ENCODE measurements at places on chromosomes 4 and X.

- no peak for DNase-seq
These were observed 991.4 kb upstream of the PABPC4L start for GRCh38 chr4:135192751-135193535.

- DNase-seq: no peak
These were observed 20.2 kb downstream of the SYAP1 start for GRCh38 chrX:16739574-16739973.

DNA sequence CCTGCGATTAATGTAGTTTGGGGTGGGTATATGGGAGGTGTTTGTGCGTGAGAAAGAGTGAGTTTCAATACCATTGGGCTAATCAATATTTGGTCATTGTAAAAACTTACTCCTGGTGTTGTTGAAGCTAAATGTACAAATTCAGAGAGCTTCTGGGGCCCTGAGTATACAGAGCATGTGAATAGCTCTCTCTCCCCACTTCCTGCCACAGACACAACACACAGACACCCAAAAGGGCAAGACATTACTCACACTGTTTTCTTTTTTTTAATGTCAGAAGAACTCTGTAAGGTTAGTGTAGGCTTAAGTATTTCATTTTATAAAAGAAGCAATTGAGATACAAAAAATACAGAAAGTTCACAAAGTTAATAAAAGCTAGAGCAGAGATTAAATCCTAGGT is 151.3 kb upstream of the KCNIP4 start:
- DNase-seq: no peak

DNA sequence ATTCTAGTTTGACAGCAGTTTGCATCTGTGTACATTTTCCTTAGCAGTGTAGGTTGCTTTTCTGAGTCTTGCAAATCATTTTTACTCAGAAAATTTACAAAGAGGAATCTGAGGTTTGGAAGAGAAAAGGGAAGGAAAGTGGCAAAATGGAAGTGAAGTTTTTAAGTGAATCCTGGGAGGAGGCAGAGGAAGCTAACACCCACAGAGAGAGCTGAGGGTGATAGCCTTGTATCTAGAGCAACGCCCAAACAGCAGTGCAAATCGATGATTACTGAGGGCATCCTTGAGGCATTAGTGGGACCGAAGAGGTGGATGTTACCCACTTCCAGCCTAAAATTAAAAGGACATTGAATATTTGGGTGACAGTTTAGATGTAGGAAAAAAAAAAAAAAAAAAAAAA is 31.8 kb downstream of the KLF3 start:
- DNase-seq: no peak

GRCh38 chr4:7759216-7759615 is 180.4 kb downstream of the AFAP1 start:
- peak; percentile 47 for DNase-seq

GRCh38 chr4:141788169-141788915 is 152.0 kb downstream of the IL15 start:
- no peak for DNase-seq

- no peak for DNase-seq
These were observed 75.7 kb downstream of the FAM114A1 start for GRCh38 chr4:38943343-38943742.

DNA sequence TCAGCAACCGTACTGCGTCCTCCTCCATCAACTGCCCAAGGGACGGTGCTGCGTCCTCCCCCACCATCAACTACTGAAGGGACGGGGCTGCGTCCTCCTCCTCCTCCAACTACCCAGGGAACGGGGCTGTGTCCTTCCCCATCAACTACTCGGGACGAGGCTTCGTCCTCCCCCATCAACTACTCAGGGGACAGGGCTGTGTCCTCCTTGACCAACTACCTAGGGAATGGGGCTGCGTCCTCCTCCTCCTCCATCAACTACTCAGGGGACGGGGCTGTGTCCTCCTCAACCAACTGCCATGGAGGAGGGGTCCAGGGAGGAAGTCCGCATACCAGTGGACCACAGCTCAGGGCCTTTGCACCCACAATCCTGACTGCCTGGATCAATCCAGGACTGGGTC is 24.4 kb downstream of the PPP2R3B start:
- no peak for DNase-seq

DNA sequence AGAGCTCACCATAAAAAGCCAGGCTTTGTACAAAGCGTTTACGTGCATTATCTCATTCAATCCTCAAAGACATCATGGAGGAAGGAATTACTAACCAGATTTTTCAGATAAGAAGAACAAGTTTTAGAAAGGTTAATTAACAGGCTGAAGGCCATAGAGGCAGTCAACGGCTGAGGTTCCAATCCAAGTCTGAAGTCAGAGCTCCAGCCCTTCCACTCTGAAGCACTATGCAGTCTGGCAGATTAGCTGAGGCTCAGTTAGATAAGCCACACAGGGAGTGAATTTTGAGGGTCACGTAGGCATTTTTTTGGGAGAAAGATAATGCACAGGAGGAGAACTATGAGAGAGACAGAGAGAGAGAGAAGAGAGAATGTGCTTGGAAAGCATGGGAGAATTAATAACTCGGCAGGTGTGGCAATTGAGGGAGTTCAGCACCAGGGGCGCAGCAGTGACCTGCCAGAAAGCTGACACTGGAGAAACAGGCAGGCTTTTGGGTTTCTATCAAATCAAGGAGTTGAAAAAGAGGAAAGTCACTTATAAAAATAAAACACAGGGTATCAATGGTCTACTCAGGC is 116.5 kb upstream of the NAP1L5 start:
- DNase-seq: no peak

GRCh38 chr4:35912174-35912573 is 332.1 kb downstream of the ARAP2 start:
- no peak for DNase-seq

GRCh38 chrX:152412105-152412504 is 39.0 kb downstream of the GABRA3 start:
- DNase-seq: no peak

- DNase-seq: no peak
These were observed 111.0 kb downstream of the ASB9 start for GRCh38 chrX:15158736-15159406.

DNA sequence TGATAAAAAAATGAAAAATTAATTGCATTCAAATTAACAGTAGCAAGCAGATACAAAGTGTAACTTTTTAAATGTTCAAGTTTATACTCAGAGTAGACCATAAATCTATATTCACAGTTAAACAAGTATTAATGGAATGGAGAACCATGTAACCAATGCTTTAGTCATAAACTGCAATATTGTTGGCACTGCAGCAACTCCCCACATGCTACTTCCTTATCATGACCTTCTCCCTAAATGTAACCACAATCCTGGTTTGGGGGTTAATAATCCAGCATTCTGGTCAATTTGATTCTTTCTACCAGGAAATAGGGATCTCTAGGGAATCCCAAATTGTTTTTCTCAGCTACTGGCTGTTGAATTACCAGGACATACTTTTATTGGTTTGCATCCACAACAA is 223.9 kb upstream of the DCAF8L1 start:
- no peak for DNase-seq
